ENCODE measurements at places on chromosomes 6 and 20.
A peak's percentile ranks its signal among the peaks of the same experiment; 100 is the strongest.

DNA sequence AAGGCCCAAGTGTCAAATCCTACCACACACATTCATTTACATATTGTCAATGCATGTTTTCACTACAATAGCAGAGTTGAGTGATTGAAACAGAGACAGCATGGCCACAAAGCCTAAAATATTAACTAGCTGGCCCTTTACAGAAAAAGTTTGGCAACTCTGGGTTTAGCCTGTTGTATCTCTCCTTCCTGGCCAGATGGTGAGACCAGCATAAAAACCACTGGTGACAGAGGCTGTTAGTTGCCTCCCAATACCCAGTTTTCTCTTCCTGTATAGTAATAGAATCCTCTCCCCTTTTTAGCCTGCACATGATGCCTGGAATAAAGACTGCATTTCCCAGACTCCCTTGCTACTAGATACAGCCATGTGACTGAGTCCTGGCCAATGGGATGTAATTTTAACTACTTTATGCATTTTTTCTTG is 100.0 kb upstream of the TAB2 start:
- no peak for DNase-seq

- no peak for DNase-seq
Measured at GRCh38 chr6:102732898-102733297, 1339.4 kb downstream of the GRIK2 start.

DNA sequence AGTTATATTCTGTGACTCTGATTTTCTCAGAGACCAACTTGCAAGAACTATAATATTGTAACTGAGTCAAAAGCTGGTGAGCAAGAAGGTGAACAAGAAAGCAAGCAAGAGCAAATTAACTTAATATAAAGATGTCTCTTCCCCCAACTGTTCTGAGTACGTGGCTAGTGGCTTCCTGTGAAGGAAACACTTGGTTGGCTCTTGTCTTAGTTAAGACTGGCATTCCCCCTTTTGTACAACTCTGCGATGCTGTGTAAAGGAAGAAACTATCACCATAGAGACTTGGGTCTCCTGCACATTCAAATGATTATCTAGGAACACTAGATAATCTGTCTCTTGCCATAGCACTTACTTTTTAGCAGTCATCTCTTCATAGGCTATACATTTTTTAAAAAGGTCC is 47.3 kb upstream of the TNFAIP3 start:
- no peak for DNase-seq

- DNase-seq: no peak
Measured at GRCh38 chr6:107108201-107108890, 7.0 kb downstream of the BEND3 start.

- DNase-seq: no peak
Measured at GRCh38 chr6:151111670-151112069, 128.1 kb upstream of the AKAP12 start.

DNA sequence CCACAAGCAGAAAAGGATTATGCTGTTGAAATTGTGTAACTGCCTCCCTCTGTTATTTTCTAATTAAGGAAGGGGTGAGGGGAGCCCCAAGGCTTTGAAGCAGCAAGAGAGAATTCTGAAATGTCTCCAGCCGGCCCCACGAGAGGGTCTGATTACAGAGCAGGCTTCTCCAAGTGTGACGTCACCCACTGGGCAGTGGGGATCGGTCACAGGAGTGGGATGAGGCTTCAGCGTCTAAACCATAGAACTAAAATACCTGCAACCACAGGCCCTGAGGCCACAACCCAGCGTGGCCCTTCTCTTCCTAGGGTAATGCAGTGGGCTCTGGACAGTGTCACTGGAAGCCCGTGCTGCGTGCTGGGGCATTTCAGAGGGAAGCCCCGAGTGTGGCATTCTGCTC is 38.6 kb upstream of the APCDD1L start:
- DNase-seq: no peak

DNA sequence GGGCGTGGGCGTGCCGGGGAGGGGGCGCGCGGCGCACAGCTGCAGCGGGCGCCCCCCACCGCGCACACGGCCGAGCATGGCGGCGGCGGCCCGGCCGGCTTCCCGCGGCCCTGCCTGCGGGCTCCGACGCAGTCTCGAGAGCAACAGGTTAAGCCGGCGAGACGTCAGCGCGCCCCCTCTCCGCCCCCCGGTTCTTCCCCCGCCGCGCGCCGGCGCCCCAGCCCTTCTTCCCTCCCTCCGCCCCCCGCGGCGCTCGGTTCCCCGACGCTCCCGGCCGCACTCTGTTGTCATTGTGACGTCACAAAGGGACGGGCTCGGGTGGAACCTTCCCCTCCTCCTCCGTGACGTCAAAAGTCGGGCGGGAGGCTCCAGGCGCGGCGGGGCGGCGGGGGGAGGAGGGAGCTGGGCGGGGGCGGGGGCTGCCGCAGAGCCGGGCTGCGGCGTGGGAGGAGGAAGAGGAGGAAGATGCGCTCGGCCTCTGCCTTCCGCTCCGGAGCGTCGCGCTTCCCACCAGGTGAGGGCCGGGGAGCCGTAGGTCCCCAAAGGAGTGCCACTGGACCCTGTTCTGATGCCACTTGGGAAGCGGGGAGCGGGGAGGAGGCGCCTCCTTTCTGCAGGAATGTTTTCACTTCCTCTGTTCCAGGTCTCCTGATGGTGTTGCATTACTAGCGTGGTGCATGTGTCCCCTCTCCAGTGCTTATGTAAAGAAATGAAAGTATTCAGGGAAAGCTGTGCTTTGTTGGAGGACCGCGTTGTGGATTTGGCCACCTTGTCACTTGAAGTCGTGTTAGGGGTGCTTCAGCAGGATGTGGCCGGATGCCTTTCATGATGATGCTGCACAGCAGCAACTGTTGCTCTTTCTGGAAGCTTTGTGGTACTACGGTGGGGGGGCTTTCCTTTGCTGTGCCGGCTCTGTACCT is 2.8 kb downstream of the JARID2 start:
- DNase-seq: peak; percentile 96

- no peak for DNase-seq
Measured at GRCh38 chr6:33602180-33602579, 18.9 kb upstream of the ITPR3 start.

DNA sequence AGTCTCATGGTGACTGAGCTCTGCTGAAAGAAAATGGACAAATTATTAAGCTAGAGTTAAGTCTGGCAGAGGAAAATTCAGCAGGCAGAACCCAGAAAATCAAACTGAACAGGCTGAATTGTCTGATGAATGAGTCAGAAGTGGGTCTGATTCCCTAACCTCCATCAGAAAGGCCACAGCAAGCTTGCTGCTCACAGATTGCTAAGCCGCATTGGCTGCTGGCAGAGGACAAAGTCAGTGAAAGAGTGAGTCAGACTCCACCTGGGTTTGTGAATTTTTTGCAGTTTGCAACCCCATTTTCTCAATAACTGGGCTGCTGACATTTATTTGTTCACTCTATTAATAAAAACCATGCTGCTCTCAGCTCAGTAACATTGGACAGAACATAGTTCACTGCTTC is 191.3 kb downstream of the EPM2A start:
- no peak for DNase-seq

- no peak for DNase-seq
Measured at GRCh38 chr6:147205690-147206600, 1.7 kb downstream of the STXBP5 start.

GRCh38 chr6:134174672-134175531 is 122.5 kb upstream of the SLC2A12 start:
- DNase-seq: peak; percentile 96
